ENCODE measurements at places on chromosomes 5 and 9. TPM values are rescaled to one million over a fixed set of nuclear protein-coding genes. Genes with fewer than 3 reads are reported as not detected.

DNA sequence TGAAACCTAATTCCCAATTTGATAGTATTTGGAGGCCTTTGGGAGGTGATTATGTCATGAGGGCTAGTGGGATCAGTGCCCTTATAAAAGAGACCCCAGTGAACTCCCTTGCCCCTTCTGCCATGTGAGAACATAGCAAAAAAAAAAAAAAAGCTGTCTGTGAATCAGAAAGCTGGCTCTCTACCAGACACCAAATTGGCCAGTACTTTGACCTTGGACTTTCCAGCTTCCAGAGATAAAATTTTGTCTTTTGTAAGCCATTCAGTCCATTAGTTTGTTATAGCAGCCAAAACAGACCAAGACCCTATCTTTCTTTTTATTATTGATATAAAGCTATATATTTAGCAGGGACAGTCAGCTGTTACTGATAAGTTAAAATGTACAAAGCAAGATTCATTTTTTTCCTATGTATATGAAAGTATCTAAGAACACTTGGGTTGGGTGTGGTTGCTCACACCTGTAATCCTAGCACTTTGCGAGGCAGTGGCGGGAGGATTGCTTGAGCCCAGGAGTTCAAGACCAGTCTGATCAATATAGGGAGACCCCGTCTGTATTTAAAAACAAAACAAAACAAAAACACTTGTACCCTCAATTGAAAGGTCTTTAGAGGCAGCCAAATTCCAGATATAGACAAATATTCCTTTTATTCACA is 8.1 kb upstream of the C5orf24 start:
- no peak for DNase-seq

GRCh38 chr5:114305402-114306207 is 56.3 kb upstream of the KCNN2 start:
- DNase-seq, result no peak

DNA sequence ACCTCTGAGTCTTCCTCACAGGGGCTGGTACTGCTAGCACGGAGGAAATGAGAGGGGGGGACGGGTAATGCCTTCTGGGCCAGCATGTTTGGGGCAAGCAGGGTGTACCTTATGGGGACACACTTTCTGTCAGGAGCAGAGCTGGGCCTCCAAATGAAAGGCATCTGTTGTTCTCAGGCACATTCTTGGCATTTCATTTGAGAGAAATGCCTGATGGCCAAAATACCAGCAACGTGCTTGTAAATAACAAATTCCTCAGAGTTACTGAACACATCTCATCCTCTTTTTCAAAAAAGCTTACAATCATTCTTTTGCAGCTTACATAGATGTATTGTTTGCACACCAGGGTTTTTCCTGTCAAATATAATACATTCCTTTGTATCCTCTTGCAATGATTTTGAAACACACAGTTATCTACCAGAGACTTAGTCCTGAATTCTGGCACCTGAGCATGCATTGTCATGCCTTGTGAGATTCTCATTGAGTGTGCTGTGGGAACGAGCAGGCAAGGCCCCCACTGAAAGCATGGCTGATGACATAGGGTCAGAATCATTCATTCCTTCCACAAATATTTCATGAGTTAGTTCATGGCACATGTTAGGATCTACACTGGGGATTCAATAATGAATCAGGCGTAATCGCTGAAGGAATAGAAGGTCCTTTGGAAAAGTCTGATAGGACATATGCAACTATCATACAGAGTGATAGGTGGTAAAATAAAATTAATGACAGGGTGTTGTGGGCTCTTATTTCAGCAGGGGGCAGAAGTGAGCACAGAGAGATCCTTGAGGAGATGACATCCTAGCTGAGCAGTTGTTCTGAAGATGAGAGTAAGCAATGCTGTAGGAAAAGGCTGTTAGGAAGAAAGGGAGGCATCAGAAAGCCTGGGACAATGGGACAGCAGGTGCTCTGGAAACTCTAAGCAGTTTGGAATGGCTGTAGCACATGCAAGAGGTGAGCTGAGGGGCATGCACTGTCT is 260.9 kb upstream of the TUT7 start:
- DNase-seq, result no peak

GRCh38 chr5:178114325-178115135 is 1.2 kb downstream of the N4BP3 start:
- DNase-seq, result no peak

The ZDHHC12 gene
- total RNA-seq, result 30.4 TPM

Measured in omental fat pad (tissue), 4 donors.